Activated CD4-positive, alpha-beta T cell treated with anti-CD3 and anti-CD28 coated beads, Interleukin-2, amount 10 ng/mL, durations not matched to agents 7 days and 5 days (primary cell): ENCODE measurements at places on chromosomes 16 and 17. TPM values are rescaled to one million over a fixed set of nuclear protein-coding genes. Genes with fewer than 3 reads are reported as not detected.

DNA sequence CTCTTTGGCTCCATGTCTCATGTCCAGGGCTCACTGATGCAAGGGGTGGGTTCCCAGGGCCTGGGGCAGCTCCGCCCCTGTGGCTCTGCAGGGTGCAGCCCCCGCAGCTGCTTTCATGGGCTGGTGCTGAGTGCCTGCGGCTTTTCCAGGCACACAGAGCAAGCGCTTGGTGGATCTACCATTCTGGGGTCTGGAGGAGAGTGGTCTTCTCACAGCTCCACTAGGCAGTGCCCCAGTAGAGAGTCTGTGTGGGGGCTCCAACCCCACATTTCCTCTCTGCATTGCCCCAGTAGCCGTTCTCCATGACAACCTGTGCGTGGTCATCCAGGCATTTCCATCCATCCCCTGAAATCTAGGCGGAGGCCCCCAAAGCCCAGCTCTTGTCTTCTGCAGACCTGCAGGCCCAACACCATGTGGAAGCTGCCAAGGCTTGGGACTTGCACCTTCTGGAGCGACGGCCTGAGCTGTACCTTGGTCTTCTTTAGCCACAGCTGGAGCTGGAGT, 5.2 kb downstream of the IL32 start:
- H3K4me3 ChIP-seq: peak overlapping the region; percentile 8
- DNase-seq: no peak
- peaks cover 67% of the 10 kb centered on the region for H3K4me1 ChIP-seq
- H3K27ac ChIP-seq: peak overlapping the region; percentile 94
- peaks cover 55% of the 10 kb centered on the region for H3K36me3 ChIP-seq

- no peak overlapping the region for H3K27ac ChIP-seq
- no peak overlapping the region for H3K4me3 ChIP-seq
- H3K4me1 ChIP-seq: peaks cover 6% of the 10 kb centered on the region
Measured at GRCh38 chr16:64416216-64417005, 705.5 kb downstream of the CDH11 start.

DNA sequence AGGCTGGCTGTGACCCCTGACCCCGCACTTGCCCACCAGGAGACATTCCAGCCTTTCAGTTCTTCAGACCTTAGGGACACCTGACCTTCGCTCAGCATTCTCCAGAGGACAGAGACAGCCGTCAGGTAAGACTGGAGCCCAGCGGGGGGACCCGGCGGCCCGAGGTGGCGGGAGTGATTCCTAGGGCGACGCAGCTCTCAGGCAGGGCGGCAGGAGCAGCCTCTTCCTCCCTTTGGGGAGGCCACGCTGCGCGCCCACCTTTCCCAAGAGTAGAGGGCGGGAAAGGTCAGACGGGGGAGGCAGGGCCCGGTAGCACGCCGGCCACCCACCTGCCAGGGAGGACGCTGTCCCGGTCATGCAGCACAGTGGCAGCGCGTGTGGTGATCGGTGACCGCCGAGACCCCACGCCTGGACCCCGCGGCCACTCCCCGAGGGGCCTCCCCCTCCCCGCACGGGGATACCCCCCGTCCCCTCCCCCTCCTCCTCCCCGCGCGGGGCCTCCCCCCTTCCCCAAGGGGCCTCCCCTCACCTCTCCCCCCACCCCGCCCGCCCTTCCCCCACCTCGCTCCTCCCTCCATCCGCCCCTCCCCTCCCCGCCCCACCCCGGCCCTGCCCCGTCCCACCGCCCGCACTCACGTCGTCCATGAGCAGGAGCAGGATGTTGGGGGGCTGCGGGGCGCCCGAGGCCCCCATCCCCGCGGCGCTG, 472 bp downstream of the GALNS start:
- peak overlapping the region; percentile 73 for H3K27ac ChIP-seq
- peak overlapping the region; percentile 97 for H3K4me3 ChIP-seq
- H3K4me1 ChIP-seq: peaks cover 32% of the 10 kb centered on the region
- peak; percentile 13 for DNase-seq
- no peaks in the 10 kb centered on the region for H3K27me3 ChIP-seq

DNA sequence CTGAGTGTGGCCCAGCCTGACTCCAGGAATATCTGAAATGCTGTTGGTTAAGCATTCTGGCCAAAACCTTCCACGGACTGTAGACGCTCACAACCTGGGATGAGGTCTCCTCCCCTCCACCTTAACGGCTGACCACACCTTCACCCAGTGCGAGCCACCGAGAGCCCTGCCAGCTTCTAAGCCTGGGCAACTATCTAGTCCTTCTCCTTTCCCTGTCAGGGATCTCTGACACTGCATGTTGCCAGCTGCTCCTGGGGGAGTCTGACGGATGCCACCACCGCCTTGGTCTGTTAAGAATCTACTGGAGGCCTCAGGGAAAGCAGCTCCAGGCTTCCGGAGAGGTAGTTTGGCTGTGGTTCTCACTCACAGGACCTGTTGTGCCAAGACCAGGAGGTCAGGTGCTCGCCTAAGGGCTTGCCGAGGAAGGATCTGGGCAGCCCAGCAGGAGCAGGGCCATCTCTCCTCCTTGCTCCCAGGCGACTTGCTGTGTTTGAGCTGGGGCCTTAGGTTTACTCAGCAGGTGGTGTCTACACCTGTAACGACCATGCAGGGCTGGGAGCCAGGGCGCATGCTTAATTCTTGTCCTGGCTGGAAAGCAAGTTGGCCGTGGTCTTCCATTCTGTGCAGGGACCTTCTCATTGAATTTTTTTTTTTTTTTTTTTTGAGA, 111.8 kb downstream of the NTN1 start:
- no peaks in the 10 kb centered on the region for H3K27me3 ChIP-seq
- H3K4me3 ChIP-seq: no peak overlapping the region
- no peak overlapping the region for H3K27ac ChIP-seq
- no peak for DNase-seq

DNA sequence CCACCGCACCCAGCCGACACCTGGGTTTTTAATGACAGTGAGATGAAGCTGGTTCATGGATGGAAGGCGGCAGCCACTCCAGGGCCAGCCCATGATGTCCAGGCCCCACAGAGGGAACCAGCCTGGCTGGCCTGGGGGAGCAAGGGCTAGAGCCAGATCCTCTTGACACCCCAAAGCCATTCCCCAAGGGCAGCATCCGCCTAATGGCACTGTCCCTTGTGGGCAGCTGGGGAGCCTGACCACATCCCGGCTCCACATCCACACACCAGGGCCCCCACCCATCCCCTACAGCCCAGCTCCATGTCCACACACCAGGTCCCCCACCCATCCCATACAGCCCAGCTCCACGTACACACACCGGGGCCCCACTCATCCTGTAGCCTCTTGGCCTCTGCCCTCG, 53.3 kb upstream of the ACSF3 start:
- no peak overlapping the region for H3K27ac ChIP-seq
- peaks cover 2% of the 10 kb centered on the region for H3K27me3 ChIP-seq
- no peak overlapping the region for H3K4me3 ChIP-seq
- H3K4me1 ChIP-seq: peaks cover 1% of the 10 kb centered on the region

DNA sequence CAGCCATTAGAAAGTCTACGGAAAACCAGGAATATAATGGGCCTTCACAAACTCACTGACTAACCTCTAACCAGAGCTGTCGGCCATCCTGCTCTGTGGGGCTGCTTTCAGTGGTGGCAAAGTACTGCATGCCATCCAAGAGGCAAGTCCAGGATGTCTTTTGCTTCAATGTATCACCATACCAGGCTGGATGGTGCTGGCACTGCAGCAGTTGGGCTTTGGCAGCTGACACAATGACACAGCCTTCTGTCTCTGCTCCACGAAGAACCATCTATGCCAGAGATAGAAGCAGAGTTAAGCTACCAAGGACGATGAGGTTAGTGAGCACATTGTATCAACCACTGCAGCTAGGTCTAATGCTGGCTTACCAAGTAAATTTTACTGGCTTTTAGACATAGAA, 9.7 kb upstream of the RSKR start:
- no peak overlapping the region for H3K4me3 ChIP-seq
- no peak overlapping the region for H3K27ac ChIP-seq
- no peaks in the 10 kb centered on the region for H3K4me1 ChIP-seq
- peaks cover 62% of the 10 kb centered on the region for H3K36me3 ChIP-seq
- no peak for DNase-seq
- no peaks in the 10 kb centered on the region for H3K27me3 ChIP-seq

DNA sequence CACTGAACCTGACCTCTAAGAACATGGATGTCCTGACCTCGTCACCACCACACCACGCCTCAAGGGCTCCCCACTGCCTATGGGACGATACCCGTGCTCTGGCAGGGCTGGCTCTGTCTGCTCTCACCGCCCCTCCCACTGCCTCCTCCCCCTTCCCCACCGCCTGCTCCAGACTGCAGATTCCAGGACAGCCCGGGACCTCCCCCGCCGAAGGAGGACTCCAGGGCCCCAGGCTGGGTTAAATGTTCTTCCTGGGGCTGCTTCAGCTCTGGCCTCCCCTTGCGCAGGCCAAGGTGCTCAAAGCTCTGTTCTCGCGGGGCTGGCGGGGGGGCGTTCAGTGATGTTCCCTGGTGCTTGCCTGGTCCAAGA, 3.1 kb downstream of the NPW start:
- no peak for DNase-seq
- peaks cover 39% of the 10 kb centered on the region for H3K27me3 ChIP-seq
- H3K4me1 ChIP-seq: peaks cover 28% of the 10 kb centered on the region

Gene MYH8
- total RNA-seq: not detected
